ENCODE measurements at places on chromosomes 7 and 10. TPM values are rescaled to one million over a fixed set of nuclear protein-coding genes. Genes with fewer than 3 reads are reported as not detected.
A peak's percentile ranks its signal among the peaks of the same experiment; 100 is the strongest.

GRCh38 chr7:139643951-139644585 is 120.6 kb downstream of the CLEC2L start:
- no peak for DNase-seq

DNA sequence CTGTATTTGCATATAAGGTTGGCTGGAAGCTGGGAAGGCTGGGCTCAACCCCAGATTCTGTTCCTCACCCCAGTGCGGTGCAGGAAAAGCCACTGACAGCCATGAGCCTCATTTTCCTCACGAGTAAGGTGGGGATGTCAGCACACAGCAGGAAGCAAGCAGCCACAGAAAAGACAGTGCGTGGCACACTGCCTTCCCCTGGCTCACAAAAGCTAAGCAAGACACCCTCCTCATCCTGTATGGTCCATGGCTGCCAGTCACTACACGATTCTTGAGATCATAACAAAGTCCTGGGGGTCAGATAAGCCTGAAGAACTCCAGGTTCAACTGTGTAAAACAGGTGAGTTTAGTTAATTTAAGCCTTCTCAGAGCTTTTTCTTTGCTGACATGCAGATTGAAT is 28.9 kb upstream of the DDC start:
- DNase-seq = no peak

DNA sequence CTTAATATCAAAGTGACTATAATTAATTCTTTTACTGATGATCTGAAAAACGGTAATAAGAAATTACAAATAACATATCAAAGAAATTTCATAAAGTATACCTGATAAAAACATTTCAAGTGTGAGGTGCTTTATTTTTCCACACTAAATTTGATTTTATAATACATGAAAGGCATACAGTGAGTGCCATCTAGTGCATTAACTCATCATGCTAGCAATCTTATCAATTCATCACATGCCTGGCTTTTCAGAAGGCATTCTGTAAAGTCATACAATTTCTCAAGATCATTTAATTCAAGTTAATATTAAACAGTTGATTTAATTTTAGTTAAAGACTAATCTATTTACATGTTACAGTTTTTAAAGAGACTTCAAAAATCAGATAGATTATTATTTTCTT is 1020.9 kb downstream of the GATA3 start:
- peak; percentile 28 for DNase-seq

- no peak for DNase-seq
These were observed 29.7 kb downstream of the AGAP3 start for GRCh38 chr7:151115836-151116418.

GRCh38 chr7:25812086-25812850 is 339.7 kb upstream of the NFE2L3 start:
- DNase-seq = no peak

- no peak for DNase-seq
These were observed 100.5 kb downstream of the ZEB1 start for GRCh38 chr10:31419394-31420063.

The ADRA2A gene
- total RNA-seq = not detected

The SPDYE6 gene
- total RNA-seq = not detected
